ENCODE measurements at places on chromosomes 6 and 20.

DNA sequence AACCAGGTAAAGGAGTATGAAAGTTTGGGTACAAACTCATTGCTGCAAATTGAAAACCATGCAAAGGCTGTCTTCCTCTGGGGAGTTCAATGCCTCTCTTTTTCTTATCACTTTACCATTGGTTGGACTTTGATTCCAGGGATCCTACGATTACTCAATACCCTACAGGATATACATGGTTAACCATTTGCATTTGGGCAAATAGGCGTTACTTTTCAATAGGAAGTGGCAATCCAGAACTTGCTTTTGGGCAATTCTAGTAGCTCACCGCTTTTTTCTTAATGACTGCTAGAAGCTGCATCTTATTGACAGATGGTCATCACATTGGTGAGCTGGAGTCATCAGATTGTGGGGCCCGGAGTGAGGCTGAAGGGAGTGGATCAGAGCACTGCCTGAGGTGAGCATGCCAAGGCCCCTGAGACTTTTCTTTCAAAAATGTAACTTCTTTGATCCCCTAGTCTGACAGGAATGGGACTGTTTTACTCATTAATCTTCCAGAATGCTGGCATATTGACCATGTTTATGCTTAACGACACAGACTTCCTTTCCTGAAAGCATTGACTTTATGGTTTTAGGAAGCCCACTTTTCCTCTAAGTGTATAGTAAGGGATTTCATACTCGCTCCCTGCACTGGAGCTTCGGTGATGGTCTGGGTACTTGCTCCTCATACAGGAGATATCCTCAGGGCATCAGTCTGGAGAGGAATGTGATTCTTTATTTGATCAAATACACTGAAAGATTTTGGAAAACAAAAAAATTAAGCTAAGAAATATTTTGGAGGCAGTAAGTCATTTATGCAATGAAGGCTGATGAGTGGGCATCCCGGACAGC is at the start of gene CCR6:
Gene CCR6, plus strand, starts transcription at position 270 of the 831 bp plus-strand sequence. CDS start 13,039 bp downstream, outside the sequence.
- DNase-seq, result no peak

- no peak for DNase-seq
Measured at GRCh38 chr6:84687431-84687830, 77.0 kb downstream of the TBX18 start.

GRCh38 chr6:110589865-110590513 is 113.6 kb upstream of the SLC22A16 start:
- DNase-seq, result no peak

GRCh38 chr6:79042088-79042798 is 35.8 kb downstream of the PHIP start:
- no peak for DNase-seq

DNA sequence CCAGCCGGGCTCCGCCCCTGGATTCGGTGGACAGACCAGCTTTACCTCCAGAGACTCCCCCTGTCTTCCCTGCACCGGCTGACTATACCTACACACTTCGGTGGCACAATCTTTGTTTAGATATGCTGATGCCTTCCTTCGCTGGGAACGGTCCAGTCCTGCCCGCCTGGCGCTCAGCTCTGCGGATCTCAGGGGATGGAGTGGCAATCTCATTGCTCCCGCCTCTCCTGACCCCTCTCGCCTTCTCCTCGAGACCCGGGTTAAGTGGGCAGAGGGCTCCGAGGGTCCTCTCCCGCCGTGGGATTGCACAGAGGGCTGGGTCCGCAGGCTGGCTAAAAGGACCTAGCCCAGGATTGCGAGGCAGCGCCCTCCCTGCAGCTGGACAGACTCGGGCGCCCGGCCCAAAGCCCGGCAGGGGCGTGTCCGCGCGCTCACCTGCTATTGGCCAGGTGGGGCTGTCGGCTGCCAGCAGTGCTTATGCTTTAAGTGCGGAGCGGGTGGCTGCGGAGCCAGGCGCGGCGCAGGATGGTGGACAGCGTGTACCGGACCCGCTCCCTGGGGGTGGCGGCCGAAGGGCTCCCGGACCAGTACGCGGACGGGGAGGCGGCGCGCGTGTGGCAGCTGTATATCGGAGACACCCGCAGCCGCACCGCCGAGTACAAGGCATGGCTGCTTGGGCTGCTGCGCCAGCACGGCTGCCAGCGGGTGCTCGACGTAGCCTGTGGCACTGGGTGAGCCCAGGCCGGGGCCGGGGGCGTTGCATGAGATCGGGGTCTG is at the start of gene GNMT:
Gene GNMT, plus strand, starts transcription at position 512 of the 777 bp plus-strand sequence. Its CDS starts 14 bp downstream, at position 526.
- no peak for DNase-seq

- DNase-seq, result no peak
Measured at GRCh38 chr20:57509665-57510237, 15.2 kb downstream of the CTCFL start.

GRCh38 chr6:1515280-1515679 is 94.4 kb upstream of the FOXC1 start:
- DNase-seq, result no peak

DNA sequence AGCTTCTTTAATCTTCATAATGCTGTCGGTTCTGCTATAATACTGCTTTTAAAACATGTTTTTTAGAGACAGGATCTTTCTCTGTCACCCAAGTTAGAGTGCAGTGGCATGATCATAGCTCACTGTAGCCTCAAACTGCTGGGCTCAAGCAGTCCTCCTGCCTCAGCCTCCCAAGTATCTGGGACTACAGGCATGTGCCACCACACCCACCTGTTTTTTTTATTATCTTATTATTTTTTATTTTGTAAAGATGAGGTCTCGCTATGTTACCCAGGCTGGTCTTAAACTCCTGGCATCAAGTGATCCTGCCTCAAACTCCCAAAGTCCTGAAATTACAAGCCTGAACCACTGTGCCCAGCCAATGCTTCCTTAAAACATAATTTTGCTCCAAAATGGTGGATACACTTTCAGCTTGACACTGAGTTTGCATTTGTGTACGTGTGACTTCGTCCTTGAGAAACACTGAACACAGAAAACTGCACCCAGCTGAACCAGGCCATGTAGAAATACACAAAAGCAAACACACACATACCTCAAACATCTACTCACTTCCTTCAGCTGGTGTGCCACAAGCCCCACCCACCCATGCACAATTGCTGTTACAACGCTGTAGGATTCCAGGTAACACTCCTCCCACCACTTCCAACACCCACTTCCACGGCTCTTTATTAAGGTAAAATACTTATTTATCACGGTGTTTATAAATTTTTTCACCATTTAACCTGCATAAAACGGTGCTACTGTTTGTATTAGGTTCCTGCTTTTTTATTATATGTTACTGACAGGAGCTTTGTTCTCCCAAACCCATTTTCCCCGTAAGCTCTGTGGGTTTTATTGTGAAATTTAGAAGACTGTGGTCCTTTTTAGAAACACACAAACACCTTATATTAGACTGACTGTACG is 109.1 kb downstream of the TSHZ2 start:
- DNase-seq, result no peak

- DNase-seq, result no peak
Measured at GRCh38 chr6:16397623-16398022, 159.2 kb downstream of the GMPR start.

DNA sequence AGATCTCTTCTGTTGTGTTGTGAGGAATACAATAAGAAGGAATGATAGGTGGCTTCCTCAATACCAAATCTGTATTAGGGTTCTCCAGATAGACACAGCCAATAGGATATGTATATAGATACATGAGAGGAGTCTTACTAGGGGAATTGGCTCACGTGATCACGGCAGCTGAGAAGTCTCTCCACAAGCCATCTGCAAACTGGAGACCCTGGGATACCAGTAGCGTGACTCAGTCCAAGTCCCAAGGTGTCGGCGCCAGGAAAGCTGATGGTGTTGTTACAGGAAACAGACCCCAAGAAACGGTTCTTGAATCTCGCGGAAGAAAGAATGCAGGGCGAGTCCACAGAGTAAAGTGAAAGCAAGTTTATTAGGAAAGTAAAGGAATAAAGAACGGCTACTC is 61.4 kb downstream of the SYTL3 start:
- DNase-seq, result no peak

- no peak for DNase-seq
Measured at GRCh38 chr6:140370441-140370840, 996.0 kb upstream of the CITED2 start.

- no peak for DNase-seq
Measured at GRCh38 chr6:22043284-22043962, 253.4 kb downstream of the PRL start.

DNA sequence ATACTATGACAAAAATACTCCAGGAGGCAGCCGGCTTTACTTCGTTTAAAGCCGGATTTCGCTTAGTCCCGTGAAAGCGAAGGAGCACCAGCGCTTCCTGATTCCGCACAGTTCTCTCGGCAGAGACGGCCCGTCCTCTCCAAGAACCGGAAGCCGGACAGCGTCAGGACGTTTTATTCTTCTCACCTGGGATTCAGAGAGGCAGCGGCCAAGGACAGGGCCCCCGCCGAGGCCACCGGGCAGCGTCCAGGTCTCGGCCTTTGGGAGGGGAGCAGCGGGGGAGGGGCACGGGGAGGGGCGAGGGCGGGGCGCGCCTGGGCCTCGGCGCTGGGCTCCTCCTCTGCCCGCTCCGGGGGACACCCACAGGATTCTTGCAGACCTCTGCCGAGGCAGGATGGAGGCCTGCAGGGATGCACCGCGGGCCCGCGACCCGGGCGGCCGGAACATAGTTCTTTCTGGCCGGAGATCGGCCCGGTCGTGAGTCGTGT is 2.8 kb upstream of the DIDO1 start:
- DNase-seq, result no peak

- no peak for DNase-seq
Measured at GRCh38 chr6:16683641-16684194, 77.5 kb downstream of the ATXN1 start.

GRCh38 chr6:25652007-25652515 is at the start of gene SCGN:
Gene SCGN (plus strand): TSS chr6:25652215. CDS start chr6:25652404, 189 bp downstream.
- no peak for DNase-seq

DNA sequence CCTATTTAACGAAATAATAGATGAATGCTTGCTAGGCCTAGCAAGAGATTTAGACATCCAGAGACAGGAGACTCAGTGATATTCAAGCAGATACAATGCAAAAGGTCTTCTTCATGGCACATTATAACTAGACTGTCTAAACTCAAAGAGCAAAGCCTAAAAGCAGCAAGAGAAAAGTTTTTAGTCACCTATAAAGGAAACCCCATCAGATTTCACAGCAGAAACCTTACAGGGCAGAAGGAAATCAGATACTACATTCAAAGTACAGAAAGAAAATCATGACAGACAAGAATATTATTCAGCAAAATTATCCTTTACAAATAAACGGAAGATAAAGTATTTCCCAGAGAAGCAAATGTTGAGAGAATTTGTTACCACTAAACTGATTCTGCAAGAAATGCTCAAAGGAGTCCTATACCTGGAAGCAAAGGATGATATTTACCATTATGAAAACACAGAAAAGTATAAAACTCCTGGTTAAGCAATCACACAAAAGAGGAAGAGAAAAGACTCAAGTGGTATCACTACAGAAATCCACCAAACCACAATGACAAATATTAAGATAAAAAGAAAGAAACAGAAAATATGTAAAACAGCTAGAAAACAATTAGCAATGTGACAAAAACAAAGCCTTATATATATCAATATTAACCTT is 333.7 kb downstream of the MEI4 start:
- DNase-seq, result no peak

DNA sequence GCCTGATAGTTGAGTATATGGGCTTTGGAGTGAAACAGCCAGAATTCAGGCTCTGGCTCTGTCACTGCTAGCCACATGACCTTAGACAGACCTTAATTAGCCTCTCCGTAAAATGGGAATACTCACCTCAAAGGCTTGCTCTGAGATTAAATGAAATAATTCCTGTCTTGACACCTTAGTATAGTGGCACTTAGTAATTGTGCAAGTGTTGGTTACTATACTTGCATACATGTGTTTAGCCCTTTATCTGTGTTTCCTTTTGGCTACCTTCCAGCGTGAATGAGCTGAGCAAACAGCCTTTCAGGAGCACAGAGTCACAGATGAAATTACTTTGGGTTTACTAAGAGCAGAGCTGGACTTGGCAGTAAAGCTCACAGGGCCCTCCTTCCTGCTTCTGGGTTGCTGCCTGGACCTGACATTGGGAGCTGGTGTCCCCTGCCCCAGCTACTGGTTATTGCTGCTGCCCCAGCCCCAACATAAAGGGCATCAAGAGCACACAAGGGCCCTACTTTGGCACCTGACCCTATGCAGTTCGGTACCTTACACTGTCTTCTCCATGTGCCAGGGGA is 32.8 kb downstream of the CD164 start:
- no peak for DNase-seq

- no peak for DNase-seq
Measured at GRCh38 chr6:157879034-157879872, 56.2 kb downstream of the SNX9 start.

DNA sequence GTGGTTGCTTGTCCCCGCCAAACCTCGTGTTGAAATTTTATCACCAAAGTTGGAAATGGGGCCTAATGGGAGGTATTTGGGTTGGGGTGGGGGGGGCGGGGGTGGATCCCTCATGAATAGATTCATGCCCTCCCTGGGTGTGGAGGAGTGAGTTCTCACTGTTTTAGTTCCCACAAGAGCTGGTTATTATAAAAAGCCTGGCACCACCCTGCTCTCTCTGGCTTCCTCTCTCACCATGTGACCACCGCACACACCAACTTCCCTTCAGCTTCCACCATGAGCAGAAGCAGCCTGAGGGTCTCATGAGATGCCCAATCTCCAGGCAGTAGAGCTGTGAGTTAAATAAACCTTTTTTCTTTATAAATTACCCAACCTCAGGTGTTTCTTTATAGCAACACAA is 111.3 kb downstream of the PRDM1 start:
- no peak for DNase-seq

- no peak for DNase-seq
Measured at GRCh38 chr6:155882527-155883333, 427.1 kb upstream of the NOX3 start.

DNA sequence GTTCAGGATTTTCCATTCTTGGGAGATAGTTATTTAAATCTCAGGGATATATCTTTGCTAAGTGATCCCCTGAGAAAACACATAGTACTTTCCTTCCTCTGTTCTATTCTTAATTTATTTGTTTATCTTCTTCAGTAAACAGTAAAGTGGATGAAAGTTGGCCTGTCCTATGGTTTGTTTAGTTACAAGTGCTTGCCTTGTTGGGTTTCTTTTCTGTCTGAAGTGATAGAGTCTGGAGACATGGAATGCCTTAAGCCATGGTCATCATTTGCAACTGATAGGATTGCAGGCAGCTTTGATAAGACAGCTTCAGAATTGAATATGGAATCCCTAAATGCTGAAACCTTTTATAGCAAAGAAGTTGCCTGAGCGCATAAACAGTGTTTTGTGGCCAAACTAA is 4.9 kb downstream of the ADGRG6 start:
- DNase-seq, result no peak

DNA sequence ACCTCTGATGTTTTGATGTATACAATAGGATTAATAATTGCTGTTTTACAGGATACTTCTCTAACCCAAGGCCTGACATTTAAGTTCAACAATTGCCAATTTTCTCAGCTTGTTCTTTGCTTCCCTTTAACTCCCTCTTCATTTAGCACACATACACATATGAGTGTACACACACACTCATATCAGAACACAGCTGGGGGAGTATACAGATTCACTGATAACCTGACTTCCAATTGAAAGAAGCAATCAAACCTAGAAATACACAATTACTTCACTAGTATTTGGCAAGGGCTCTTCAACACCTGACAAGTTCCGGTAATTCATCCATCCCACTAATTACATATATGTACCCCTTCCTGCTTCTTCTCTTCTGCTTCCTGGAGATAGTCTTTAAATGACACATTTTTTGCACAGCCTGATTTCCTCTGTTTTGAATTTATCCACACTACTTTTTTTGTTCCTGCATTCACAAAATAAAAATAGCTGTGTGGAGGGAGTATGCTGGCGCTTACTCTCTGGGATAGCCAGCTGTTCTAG is 11.2 kb downstream of the UST start:
- no peak for DNase-seq

Measured in NCI-H2081 treated with DMSO at 0.1 percent for 48 hours (cell line).